Fibroblast of the aortic adventitia (primary cell): ENCODE measurements at places on chromosomes 16 and 17. TPM values are rescaled to one million over a fixed set of nuclear protein-coding genes. Genes with fewer than 3 reads are reported as not detected.

- no peak for DNase-seq
Measured at GRCh38 chr17:15882058-15882720, 62.7 kb upstream of the ADORA2B start.

PPP4C gene
- total RNA-seq = 70.8 and 154 TPM in 2 replicates

DNA sequence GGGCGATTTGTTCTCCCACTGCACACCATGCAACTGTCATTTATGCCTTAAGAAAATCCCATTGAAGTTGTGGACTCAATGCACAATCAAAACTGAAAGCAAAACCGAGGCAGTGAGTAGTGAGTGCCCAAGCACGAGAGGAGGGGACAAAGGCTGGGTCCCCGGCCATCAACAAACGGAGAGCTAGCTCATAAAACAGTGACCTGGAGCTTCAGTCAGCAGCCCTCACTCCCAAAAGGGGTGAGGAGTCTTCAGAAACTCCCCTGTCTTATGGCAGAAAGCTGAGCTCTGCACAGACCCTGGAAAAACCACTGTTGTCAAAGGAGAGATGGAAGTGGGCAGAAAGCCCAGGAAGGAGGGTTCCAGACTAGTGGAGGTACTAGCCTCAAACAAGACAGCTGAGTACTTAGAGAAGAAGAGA is 96.9 kb downstream of the ADCY9 start:
- peak; percentile 69 for DNase-seq

RNF157 gene
- total RNA-seq = 0.08 and 0.18 TPM in 2 replicates

- no peak for DNase-seq
Measured at GRCh38 chr17:62735044-62735651, 73.0 kb downstream of the MARCHF10 start.

DNA sequence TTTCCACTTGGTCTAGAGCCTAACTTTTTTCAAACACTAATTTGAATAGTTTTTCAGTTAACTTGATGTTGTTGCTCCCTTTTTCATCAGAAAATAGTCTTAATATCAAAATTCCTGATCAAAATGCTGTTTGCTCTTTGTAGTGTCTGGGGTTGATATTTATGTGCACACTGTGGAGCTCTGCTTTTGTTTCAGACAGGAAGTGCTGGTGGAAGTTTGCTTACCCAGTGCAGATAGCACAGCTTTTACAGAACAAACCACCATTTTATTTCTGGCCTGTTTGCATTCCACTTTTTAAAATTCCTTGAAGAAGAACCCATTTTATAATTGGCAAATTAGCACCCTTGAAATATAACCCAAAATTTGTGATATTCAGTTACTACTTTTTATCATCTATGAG is 125.4 kb downstream of the MRTFB start:
- peak; percentile 25 for DNase-seq

DUXB gene
- total RNA-seq = not detected in 2 replicates

GRCh38 chr16:22789281-22789945 is 24.5 kb upstream of the HS3ST2 start:
- DNase-seq = no peak

DNA sequence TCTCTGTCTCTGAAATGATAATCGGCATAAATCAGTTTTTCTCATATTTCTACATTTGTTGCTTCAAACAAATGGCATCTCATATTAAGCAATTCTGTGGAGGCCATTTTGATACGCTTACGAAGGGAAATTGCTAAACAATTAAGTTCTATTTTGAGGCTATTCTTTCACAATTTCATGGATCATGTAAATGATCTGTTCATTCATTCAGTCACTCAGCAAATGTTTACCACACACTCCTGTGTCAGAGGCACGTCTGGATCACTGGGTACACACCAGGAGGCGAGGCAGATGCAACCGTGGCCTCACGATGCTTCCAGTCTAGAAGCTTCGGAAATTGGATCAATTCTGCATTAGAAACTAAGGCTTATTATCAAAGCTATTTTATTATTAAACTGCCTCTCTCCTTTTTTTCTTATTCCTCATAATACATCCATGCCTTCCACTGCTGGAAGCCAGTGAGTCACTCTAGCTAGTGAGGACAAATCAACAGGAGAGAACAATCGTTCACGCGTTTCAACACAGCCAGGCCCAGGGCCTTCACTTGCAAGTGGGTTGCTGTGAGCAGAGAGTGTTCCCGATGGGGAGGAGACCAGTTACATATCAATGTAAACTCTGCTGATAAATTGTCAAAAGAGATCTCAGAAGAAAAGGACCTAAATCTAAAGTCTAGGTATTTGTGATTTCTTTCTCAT is 11.3 kb upstream of the SLC39A11 start:
- no peak for DNase-seq

DNA sequence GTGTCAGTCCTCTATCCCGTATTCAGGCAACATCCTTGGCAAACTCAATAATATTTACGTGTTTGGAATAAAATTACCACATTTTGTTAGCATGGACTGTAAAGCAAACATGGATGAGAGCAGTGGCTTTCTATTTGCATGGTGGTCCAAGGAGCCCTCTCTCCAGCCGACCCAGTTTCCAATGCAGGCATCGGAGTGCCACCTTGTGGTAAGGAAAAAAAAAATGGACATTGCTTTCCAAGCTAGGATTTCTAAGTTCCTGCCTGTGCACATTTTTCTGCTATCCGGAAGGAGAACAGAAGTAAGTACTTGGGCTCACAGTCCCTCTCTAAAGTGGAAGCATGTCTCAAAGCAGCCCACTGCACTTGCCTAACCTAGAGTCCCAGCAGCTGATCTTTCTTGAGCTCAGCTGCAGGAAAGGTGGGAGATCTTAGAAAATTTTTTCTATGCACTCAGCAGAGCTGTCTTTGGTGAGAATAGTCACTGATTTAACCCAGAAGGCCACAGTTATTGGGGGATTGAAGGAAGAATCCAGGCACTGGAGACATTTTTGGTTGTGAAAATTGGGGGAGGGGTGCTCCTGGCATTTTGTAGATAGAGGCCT is 46.0 kb upstream of the ERCC4 start:
- peak; percentile 9 for DNase-seq

DNA sequence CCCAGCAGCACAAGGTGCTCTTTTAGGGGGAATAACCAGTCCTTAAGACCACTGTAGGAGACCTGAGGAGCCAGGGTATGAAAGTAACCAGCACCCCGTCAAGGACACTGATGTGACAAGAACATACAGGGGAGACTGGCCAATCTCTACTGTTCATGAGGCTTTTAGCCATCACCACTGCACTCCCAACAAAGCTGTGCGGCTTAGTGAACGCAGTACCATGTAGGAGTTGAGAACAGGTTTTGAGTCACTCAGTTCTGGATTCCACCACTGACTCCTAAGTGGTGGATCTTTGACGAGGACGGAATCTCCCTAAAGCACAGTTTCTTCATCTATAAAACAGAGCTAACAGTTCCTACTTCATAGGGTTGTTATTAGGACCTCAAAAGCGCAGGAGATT is 26.8 kb downstream of the COG4 start:
- no peak for DNase-seq

DNA sequence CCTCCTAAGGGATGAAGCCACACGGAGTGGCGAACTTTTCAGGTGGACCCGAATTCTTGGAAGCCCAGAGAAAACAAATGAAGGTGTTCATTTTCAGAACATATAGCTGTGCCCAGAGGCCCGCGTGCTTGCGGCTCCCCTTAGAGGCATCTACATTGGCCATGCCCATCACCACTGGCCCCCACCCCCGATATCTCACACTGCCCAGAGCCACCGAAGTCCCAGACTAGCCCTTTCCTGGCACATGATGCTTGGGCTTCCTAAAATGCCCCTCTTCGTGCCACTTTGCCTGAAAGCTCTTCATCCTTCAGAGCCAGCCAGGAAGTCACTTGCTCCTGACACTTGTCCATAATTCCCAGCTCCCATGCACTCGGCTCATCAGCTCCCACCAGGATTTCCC is 2.1 kb upstream of the HEXIM1 start:
- DNase-seq = no peak

GRCh38 chr16:491220-491919 is 36.1 kb upstream of the CAPN15 start:
- no peak for DNase-seq

KLHDC4 gene
- total RNA-seq = 21.6 and 29.2 TPM in 2 replicates

MYLK3 gene
- under 0.01 TPM in 1 of 2 replicates, not detected in the other for total RNA-seq

DNA sequence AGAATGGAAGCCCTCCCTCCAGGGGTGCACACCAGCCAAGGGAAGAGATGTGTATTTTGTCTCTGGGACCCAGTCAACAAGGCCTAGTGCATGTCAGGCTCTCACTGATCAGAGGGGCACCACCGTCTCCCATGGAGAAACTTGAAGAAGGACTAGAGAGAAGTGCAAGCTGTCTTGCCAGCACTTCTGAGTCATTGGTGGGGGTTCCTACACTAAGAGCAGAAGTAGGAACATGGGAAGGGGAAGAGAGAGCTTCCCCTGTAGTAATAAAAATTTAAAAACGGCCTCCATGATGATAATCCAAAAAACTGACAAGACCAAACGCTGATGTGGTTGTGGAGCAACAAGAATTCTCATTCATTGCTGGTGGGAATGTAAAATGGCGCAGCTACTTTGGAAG is 46.3 kb downstream of the DYNLRB2 start:
- no peak for DNase-seq

DNA sequence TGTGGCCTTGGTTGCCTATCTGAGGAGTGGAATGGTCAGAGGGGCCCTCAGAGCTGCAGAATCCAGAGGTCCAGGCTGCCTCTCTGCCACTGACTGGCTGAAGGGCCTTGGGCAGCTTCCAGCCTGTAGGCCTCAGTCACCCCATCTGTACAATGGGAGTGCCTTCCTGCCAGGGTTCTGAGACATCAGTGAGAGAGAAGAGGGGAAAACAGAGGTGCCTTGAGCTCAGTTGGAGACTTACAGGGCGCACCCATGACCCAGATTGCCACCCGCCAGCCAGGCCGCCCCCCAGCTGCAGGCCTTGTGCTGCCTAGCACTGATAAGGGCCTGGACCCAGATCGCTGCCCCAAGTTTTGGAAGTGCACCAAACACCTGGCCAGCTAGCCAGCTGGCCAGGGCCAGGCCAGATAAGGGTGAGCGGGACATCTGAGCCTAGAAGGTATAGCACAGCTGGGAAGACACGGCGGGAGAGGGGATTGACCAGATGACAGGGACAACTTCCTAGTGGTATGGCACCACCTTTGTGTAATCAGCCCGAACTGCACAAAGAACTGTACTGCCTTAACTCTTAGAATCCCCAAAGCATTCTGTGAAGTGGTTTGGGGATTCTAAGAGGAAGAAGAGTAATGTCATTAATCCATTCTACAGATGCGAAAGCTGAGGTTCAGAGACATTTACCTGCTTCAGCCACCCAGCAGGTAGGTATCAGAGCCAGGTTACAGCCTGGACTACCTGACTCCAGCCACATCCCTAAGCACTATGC is 1.4 kb downstream of the SLC4A1 start:
- peak; percentile 14 for DNase-seq

HBA2 gene
- not detected in 2 replicates for total RNA-seq

- peak; percentile 38 for DNase-seq
Measured at GRCh38 chr16:23508589-23509440, 1.5 kb downstream of the GGA2 start.

- DNase-seq = no peak
Measured at GRCh38 chr16:78731785-78732184, 632.3 kb downstream of the WWOX start.

- DNase-seq = peak; percentile 46
Measured at GRCh38 chr16:50259334-50260205, 6.8 kb upstream of the ADCY7 start.

DNA sequence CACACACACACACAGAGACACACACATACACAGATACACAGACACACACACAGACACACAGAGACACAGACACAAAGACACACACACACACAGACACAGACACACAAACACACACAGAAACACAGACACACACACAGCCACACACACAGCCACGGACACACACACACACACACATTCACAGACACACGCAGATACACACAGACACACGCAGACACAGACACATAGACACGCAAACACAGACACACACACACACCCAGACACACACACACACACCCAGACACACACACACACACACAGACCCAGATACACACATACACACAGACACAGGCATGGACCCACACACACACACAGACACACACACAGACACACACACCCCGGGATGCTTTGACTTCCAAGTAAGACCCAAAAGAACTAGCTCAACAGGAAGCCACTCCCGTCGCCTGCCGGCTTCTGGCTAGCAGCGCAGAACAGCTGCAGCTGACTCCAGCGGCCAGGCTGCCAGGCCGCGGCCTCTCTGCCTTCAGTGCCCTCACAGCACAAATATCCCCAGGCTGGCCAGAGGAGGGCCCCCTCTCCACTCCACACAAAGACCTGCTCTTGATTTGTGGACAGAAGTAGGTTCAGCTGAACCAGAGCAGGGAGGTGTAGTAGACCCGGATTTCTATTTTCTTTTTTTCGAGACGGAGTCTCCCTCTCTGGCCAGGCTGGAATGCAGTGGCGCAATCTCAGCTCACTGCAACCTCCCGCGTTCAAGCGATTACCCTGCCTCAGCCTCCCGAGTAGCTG is 6.0 kb upstream of the CHRNE start:
- DNase-seq = peak; percentile 96

DNA sequence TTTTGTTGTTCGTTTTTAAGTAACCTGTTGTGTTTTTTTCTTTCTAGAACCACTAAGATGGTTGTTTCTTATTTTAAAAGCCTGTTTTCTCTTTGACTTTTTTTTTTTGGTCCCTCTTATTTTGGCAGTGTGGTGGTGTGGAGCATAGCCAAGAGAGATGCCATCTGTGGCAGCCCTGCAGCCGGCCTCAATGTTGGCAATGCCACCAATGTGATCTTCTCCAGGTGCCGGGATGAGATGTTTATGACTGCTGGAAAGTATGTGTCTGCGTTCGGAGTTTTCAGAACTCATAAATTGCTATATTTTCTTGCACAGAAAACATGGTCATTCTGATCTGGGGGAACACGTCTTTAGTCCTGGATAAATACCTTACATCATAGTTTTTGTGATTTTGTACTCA is 17.6 kb downstream of the CFAP52 start:
- DNase-seq = no peak

- no peak for DNase-seq
Measured at GRCh38 chr17:72512649-72513556, 392.1 kb downstream of the SOX9 start.

CDRT15 gene
- not detected in 2 replicates for total RNA-seq

DNA sequence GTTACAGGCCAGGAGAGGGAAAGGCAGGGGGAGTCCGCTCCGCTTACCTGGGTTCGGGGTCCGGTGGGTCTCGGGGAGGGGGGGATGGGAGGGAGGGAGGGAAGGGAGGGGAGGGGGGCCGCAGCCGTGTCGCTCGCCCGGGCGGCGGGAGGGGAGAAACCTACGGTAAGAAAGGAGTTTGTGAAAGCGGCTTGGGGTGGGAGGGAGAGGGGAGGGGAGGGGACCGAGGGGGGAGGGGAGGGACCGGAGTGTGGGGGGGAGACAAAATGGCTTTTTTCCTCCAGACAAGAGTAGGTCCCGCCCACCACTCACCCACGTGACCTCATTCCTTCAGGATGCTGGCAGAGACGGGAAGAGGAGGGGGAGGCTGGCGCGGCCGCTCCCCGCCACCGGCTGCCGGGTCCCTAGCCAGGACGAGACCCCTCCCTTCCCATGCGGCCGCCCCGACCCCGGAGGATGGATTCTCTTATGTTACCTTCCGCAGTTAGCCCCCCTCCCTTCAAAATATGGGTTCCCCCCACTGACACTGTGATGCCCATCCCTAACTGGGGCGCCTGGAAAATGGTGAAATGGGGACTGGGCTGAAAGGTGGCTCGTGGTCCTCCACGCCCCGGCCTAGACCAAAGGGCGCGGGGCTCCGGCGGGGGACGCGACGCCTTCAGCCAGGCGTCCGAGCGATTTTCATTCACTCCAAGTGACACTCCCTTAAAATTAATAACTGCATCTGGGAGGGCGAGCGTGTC is at the start of gene PCGF2:
Gene PCGF2 (minus strand): TSS at position 188 of the 743 bp plus-strand sequence. CDS start 7,934 bp downstream, outside the sequence.
- peak; percentile 88 for DNase-seq
